Diencephalon (tissue), 1 donor: ENCODE measurements at places on chromosomes 6 and 20. TPM values are rescaled to one million over a fixed set of nuclear protein-coding genes. Genes with fewer than 3 reads are reported as not detected.

POU5F1 gene
- total RNA-seq: not detected

SALL4 gene
- 0.69 TPM for total RNA-seq

KCNB1 gene
- 14.8 TPM for total RNA-seq

FAM210B gene
- total RNA-seq: 17.3 TPM

SPTLC3 gene
- 3.5 TPM for total RNA-seq

BIRC7 gene
- total RNA-seq: not detected

CDH22 gene
- 5.1 TPM for total RNA-seq

MOG gene
- 1.4 TPM for total RNA-seq

CFAP61 gene
- 8.8 TPM for total RNA-seq

C4B gene
- total RNA-seq: 47.7 TPM

HLA-A gene
- 72.7 TPM for total RNA-seq

MAS1L gene
- total RNA-seq: not detected

C20orf144 gene
- total RNA-seq: not detected

OLIG3 gene
- total RNA-seq: 0.23 TPM
